ENCODE measurements at places on chromosomes 12 and 14.

DNA sequence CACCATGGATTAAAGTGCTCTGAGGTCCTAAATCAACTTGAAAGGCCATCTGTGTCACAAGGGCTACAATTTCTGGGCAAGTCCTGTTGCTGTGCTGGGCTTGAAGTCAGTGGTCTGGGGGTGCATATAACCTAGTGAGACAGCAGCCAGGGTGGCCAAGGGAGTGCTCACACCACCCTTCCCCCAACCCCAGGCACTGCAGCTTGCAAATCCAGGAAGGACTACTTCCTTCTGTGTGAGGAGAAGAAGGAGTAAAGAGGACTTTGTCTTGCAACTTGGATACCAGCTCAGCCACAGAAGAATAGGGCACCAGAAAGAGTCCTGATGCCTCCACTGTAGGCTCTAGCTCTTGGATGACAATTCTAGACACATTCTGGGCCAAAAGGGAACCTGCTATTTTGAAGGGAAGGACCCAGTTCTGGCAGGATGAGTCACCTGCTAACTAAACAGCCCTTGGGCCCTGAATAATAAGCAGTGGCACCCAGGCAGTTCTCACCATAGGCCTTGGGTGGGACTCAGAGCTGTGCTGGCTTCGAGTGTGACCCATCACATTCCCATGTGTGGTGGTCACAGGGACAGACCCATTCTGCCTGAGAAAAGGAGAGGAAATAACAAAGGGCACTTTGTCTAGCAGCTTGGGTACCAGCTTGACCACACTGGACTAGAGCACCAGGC lies 32.6 kb upstream of the DHRS7 start:
- DNase-seq, result no peak

GRCh38 chr12:25959071-25959961 lies 834 bp downstream of the RASSF8 start:
- peak; percentile 70 for DNase-seq

GRCh38 chr14:94571395-94571794 lies 9.8 kb upstream of the SERPINA5 start:
- no peak for DNase-seq

GRCh38 chr12:120466560-120467315 lies 2.8 kb downstream of the SRSF9 start:
- no peak for DNase-seq

DNA sequence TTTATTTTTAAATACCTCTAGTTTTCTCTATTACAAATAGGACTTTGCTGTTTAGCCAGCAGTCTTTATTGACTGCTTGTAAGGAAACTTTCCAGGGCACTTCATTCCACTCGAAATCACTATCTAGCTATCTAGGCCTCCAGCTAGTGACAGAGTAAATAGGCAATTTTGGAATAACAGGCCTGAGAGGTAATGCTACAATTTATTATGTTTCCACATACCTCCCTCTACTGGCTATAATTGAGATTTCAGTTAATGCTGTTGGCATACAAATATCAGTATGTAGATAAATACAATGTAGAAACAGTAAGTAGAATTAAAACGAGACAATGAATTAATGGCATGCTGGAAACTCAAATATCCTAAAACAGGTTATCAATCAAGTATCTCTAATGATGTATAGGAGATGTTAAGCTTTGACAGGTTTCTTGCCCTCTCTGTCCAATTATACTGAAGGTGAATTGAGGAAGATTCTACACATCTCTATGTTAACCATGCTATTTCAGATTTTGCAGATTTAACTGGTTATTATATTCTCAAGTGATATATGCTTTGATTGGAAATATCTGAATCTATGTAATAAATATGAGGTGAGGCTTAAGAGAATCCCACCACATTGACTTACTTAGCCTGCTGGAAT lies 7.2 kb downstream of the DTD2 start:
- peak; percentile 53 for DNase-seq

DNA sequence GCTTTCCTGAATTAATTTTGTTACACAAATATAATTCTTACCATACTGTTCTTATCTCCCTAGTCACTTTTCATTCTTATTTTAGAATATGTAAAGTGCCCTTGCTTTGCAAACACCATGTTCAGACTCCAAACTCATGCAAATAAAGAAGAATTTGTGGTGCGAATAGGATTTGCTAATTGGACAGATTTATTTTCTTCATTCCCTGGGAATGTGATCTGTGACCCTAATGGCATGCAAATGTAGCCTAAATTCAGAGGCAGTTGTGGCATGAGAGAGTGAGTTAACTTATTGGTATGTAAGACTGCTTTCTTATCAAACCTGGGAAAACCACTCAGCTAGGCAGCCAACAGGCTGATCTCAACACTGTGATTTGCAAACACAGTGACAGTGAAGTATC lies 10.0 kb downstream of the CAPZA3 start:
- DNase-seq, result peak; percentile 82

- DNase-seq, result no peak
Measured at GRCh38 chr14:104395276-104395675, 184.3 kb upstream of the C14orf180 start.

DNA sequence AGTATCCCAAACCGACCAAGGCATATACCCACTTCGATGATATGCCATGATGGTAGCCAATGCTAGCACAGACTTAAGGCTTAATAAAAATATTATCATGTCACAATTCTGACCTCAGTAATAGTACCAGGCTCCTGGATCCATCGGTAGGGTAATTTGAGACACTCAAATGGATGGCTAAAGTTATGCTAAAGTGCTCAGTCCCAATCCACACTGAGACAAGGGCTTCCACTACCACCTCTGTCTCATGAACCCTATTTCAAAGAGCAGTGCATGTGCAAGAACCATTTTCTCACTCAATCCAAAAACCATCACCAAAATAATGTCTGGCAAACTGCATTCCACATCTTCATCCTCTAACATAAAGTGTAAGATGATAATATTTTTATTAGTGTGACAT lies 122.4 kb upstream of the KRR1 start:
- DNase-seq, result no peak

- DNase-seq, result peak; percentile 38
Measured at GRCh38 chr12:70849265-70849960, 71.1 kb downstream of the PTPRR start.

GRCh38 chr12:30000401-30000800 lies 216.7 kb upstream of the TMTC1 start:
- no peak for DNase-seq

- DNase-seq, result no peak
Measured at GRCh38 chr14:50044042-50044651, 72.2 kb downstream of the VCPKMT start.

GRCh38 chr12:2792671-2793500 lies 1.9 kb upstream of the FKBP4 start:
- DNase-seq, result no peak

DNA sequence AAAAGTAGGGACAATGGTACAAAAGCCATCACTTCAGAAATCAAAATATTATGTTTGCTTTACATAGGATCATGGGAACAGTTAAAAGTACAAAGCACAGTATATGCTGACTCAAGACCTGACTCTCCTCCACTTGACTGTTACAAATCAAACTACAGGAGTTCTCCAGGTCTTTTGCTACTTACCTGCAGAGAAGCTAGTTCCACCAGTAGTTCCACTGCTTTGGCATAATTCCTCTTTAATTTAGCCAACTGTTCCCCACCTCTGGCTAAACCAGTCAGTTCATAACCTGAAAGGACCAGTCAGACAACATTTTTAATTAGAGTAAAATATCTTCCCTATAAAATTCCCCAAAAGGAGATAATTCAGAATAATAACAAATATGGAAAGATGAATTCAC lies 14.0 kb downstream of the ATP6V1D start:
- no peak for DNase-seq

DNA sequence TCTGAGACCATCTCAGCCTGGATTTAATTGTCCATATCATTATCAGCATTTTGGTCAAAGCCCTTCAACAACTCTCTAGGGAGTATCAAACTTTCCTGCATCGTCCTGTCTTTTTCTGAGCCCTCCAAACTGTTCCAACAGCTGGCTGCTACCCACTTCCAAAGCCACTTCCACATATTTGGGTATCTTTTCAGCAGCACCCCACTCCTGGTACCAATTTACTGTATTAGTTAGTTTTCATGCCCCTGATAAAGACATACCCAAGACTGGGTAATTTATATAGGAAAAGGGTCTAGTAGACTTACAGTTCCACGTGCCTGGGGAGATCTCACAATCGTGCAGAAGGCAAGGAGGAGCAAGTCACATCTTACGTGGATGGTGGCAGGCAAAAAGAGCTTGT lies 33.1 kb upstream of the YBX3 start:
- DNase-seq, result no peak

DNA sequence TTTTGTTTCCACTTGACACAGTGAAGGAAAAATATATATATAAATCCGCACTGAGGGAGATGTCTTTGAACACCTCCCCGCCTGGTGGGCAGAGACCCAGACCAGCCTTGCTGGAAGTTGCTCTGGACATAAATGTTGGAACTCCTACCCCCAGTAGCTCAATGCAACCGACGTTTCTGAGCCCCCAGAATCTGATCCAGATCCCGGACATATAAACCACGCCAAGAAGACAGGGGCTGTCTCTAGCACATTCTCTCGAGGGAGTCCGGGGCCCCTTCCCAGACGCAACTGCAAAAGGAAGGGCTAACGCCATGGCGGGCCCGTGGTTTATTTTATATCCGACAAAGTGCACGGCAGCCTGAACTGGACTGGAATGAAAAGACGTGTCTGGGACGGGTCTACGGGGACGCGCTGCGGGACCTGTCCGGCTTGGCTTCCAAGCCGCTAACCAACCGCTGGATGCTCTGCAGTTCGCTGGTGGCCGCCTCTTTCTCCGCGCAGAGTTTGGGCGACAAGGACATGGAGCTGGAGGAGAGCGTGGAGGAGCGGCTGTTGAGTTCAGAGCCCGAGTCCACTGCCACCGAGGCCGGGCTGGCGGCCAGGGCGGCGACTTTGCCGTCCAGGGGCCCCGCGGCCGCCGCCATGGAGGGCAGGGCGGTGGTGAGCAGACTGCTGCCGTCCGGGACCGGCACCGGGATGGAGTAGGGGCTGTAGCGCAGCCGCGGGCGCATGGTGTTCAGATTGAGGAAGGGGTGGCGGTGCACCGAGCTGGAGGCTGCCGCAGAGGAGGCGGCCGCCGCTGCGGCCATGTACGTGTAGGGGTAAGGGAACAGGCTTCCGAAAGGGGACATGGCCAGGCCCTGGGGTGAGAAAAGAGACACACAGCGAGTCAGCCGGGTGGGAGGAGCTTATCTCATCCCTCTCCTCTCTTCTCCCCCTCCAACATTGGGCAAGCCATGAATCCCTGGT lies 12.2 kb downstream of the TBX3 start:
- peak; percentile 41 for DNase-seq

DNA sequence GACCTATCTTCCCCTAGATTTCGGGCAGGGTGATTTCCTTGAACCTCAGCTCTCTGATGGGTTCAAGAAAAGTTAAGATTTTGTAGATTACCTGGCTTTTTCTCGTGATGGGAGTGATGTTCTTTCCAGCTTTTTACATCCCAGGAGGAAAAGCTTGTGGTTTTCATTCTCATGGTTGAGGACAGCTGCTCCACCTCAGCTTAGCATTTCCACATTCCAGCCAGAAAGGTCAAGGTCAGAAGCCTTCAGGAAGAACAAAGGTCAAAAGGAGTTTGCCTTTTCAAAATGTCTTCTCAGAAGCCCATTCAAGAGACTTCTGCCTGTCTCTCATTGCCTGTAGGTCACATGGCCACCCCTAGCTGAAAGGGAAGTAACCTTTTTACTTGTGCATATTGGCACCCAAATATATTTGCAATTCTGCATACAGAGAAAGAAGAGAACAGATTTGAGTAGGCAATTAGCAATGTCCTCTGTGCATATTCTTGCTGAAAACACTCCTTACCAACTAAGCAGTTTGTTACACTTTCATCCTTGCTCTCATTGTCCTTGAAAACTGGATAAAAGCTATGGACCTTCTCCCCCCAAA lies 6.6 kb upstream of the ADGRD1 start:
- DNase-seq, result no peak

GRCh38 chr14:59371771-59372170 lies 93.4 kb downstream of the GPR135 start:
- no peak for DNase-seq

DNA sequence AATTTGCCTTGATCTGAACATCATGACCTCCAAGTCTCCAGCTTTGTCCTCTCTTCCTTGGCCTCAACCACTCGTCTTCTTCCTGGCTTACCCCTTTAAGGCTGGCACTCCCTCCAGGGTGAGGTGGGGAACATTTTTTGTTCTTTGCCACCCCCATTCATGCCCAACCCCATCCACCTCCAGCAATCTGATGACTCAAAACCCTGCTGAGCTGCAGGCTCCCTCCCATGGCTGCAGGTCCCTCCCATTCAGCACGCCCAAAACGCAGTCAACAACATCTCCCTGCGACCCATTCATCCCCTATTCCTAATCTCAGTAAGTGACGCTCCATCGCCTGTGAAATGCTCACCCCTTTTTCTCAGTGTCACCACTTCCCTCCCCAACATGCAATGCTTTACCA lies 138.8 kb upstream of the PRMT8 start:
- DNase-seq, result no peak

DNA sequence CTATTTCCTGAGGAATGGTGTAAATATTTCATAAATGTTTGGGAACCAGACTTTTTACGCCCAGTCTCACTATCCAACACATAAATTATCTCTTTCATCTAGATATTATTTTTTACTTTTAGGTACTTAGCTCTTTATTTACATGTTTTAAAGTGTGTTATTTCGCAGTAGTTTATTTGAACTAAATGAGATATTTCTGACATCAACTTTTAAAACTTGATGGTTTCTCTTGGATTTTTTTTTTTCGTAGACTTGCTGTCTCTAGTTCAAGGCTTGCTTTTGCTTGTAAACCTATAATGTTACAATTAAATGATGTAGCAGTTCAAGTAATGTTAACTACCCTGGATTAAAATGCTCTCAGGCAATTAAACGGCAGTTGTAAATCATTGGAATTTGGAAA lies 241.7 kb upstream of the PDE3A start:
- no peak for DNase-seq

DNA sequence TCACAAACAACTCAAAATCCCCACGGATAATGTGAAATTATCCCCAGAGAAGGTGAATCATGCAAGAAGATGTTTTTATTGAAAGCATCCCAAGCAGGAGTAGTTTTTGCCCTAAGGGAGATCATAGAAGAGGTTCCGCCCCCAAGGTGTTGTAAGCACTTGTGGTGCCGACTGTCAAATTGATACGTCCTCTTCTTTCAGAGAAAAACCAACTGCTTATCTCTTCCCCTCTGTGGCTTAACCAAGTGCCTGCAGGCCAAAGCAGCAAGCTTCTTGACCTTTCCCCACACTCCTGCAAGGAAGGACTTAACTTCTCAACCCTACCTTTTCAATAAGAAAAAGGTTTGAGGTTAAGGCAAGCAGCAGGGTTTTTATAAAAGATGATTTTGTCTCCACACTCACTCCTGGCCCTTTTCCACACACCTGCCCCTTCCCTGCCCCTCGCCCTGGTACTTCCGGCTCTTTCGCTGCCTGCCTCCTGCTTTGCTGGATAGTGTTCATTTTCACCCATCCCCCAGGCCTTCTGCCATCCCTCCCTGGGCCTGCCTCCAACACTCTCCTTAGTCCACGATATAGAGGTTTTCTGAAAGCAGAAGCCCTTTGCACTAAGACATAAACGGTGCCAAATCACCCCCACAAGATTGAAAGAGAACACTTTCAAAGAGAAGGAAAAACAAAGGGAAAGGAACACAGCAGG lies 114.5 kb downstream of the EGLN3 start:
- no peak for DNase-seq
